Left renal cortex interstitium (tissue), 4 donors: ENCODE measurements at places on chromosomes 7 and 10. TPM values are rescaled to one million over a fixed set of nuclear protein-coding genes. Genes with fewer than 3 reads are reported as not detected.

DNA sequence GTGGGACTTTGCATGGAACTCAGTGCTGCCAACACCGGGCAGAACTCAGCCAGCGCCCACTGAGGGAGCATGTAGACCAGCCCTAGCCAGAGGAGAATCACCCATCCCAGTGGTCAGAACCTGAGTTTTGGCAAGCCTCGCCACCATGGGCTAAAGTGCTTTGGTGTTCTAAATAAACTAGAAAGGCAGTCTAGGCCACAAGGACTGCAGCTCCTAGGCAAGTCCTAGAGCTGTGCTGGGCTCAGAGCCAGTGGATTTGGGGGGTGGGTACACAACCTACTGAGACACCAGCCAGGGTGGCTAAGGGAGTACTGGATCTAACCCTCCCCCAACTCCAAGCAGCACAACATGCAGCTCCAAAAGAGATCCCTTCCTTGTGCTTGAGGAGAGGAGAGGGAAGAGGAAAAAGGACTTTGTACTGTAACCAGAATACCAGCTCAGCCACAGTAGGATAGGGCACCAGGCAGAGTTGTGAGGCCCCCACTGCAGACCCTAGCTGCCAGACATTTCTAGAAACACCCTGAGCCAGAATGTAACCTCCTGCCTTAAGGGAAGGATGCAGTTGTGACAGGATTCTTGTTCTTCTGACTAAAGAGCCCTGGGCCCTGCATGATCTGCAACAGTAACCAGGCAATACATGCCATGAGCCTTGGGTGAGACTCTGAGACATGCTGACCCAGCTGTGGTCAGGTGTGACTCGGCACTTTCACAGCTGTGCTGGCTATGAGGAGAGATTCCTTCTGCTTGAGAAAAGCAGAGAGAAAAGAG lies 24.4 kb downstream of the GSDME start:
- DNase-seq = no peak

Gene RNF133
- 0.19 TPM for polyA plus RNA-seq

Gene OR2A12
- not detected for polyA plus RNA-seq

- DNase-seq = no peak
Measured at GRCh38 chr7:25552998-25553397, 324.7 kb upstream of the NPVF start.

DNA sequence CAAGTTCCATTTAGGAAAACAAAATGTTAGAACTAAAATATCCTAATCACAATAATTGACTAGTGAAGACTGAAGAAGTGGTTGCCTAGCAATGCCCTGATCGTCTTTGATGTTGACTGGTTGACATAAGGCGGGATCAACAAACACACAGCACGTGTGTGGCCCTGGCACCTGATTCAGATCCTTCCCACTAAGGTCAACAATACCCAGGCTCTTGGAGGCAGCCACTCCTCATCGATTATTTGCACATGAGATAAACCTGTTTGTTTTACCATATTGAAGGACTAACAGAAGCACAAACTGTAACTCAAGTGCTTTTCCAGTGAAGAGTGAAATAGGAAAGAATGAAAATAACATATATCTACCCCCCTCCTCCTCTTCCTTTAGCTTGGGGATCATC lies 15.6 kb downstream of the FANK1 start:
- no peak for DNase-seq

DNA sequence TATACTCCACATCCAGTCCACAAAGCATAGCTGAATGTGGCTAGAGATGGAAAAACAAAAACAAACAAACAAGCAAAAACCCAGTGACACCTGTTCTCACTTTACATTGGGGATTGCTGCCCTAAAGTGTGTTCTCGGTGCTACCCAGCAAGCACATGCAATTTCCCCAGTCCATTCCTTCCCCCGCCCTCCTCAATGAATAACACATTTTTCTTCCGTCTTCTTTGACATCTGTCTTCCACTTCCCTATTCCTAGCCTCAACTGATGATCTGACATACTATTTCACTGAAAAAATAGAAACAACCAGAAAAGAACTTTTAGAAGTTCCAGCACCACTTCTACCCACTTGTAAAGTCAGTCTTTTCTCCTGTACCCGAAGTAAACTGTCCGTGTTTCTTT lies 147.1 kb downstream of the MALRD1 start:
- no peak for DNase-seq

Gene GHRHR
- 0.43 TPM for polyA plus RNA-seq

DNA sequence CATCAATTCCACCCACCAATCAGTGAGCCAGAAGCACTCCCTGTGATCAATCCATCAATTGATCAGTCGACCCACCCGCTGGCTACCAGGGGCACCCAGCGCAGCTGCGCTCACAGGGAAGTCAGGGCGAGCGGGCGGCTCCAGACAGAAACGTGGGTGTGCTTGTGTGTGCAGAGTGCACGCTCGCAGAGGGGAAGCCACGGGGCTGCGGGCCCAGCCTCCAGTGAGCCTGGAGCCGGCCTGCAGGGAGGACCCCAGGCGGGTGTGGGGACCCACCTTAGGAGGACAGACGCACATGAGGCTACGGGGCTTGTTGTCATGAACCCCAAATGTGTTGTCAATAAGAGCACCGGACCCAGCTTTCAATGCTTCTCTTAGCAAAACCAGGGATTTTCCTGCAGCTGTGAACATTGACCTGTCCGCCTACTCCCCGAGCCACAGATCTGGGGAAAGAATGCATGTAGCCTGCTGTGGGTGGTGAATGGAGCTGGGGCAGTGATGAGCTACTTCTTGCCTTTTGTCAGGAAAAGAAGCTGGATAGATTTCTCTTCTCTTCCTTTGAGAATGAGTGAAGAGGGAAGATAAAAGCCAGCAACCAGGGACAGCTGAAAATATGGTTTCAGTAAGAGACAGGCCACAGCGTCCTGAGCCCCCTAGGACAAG lies 497.8 kb downstream of the DNAJB6 start:
- DNase-seq = no peak

Gene PLAC9
- polyA plus RNA-seq = 34.7 TPM

GRCh38 chr10:34275626-34276130 lies 539.4 kb downstream of the PARD3 start:
- no peak for DNase-seq

Gene PLXNA4
- polyA plus RNA-seq = 10.5 TPM

Gene SPDYE2B
- polyA plus RNA-seq = 0.60 TPM

DNA sequence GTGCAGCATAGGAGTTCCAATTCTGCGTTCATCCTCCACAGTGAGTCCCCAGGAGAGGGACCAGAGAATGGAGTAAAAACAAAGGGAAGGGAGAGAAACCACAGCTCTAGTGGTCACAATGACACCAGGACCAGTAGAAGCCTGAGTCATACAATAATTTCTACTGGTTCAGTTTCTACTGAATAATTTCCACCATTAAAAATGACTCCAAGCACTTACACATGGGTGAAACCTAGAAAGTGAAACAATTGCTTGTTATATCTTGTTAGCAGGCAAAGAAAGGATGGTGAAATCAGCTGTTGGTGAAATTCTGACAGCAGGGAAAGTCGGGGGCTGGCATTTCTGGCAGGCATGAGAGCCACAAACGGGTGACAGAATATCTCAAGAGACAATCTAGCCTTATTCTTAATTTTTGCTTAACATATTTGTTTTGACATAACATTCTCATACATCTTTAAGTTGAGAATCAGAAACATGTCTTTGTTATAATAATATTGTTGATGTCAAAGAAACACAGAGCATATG lies 1065.8 kb upstream of the C7orf33 start:
- no peak for DNase-seq

Gene DLX5
- polyA plus RNA-seq = not detected

GRCh38 chr10:7243873-7244272 lies 167.0 kb downstream of the SFMBT2 start:
- no peak for DNase-seq

Gene WDFY4
- 2.5 TPM for polyA plus RNA-seq
